ENCODE measurements at places on chromosomes 1 and 21.

GRCh38 chr1:20087668-20088067 is 17.7 kb downstream of the PLA2G5 start:
- DNase-seq: no peak

GRCh38 chr1:245067257-245067656 is 87.5 kb upstream of the KIF26B start:
- DNase-seq: no peak

DNA sequence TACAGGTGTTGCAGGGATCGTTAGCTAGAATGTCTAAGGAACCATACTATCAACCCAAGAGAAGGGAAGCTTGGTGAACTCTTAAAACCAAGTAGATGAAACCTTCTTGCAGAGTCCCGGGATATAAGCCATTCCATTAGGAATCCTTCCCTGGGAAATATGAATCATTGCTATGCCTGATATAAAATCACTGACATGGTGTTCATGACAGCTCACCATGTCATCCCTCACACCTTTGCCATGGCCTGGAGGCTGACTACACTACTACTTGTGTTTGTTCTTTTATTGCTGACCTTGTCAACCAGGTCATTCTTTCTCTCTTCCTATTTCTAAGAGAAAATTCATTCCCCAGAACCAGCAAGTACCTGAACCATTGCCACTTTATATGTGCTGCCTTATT is 12.1 kb downstream of the ST6GALNAC3 start:
- DNase-seq: no peak

- DNase-seq: no peak
Measured at GRCh38 chr1:109137958-109138357, 24.0 kb downstream of the ELAPOR1 start.

DNA sequence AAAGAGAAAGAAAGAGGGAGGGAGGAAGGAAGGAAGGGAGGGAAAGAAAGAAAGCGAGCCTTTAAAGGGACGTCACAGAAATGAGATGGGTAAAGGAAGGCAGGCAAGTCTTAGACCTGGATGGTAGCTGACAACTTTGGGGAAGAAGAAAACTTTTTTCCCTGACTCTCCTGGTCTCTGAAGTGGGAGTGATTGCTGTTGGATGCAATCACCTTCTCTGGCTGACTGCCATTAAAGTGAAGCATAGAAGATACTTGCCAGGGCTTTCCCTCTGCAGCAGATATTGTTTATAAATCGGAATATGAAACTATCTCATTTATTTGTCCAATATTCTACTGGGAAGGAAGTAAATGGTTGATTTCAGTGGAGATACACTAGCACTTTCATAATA is 27.0 kb downstream of the VCAM1 start:
- DNase-seq: no peak

- DNase-seq: no peak
Measured at GRCh38 chr1:42765269-42765668, 1.6 kb downstream of the P3H1 start.

DNA sequence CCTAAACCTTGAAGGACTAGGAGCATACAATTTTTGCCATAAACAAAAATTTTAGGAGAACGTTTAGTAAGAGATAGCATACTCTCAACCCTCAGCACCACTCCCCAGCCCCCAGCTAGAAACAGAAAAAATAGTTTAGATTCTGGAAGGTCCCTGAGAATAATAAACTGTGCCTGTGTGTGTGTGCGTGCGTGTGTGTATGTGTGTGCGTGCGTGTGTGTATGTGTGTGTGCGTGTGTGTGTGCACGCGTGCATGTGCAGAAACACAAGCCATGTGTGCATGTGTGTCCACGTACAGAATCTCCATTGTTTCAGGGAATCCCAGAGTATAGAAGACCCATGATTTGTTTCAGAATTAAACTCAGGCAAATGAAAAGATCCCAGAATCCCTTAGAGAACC is 62.6 kb downstream of the CASQ2 start:
- DNase-seq: no peak

DNA sequence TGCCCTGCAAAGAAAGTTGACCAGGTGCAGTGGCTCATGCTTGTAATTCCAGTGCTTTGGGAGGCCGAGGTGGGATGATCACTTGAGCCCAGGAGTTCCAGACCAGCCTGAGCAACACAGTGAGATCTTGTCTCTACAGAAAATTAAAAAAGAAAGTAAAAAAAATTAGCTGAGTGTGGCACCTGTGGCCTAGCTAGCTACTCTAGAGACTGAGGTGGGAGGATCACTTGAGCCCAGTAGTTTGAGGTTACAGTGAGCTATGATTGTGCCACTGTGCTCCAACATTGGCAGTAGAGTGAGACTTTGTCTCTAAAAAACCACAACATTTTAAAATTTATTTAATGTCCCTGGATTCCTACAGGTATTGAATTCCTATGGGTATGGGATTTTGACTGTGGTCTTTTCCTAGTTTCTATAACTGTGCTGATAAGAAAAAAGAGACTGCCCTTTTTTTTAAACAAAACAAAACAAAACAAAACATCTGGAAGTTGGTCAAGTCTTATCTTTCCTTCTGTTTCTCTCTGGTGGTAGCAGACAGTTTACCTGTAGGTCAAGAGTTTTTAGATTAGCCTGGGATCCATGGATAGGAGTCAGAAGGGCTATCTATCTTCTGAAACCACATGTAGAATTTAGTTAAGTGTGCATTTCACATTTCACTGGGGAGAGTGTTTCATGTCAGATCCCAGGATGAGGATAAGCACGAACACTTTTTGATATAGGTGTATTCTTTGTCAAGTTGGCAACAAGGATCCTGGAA is 18.8 kb downstream of the UCK2 start:
- no peak for DNase-seq

GRCh38 chr1:45721207-45721606 is 29.2 kb downstream of the IPP start:
- no peak for DNase-seq

GRCh38 chr1:151839457-151840403 is at the start of gene C2CD4D:
Gene C2CD4D (minus strand): TSS chr1:151839820. CDS start chr1:151838989, 831 bp downstream.
- DNase-seq: peak; percentile 71
